Naive thymus-derived CD8-positive, alpha-beta T cell (primary cell): ENCODE measurements at places on chromosomes 12 and 14. TPM values are rescaled to one million over a fixed set of nuclear protein-coding genes. Genes with fewer than 3 reads are reported as not detected.

Gene TIMELESS
- total RNA-seq = 5.5 TPM

Gene KERA
- total RNA-seq = not detected

DNA sequence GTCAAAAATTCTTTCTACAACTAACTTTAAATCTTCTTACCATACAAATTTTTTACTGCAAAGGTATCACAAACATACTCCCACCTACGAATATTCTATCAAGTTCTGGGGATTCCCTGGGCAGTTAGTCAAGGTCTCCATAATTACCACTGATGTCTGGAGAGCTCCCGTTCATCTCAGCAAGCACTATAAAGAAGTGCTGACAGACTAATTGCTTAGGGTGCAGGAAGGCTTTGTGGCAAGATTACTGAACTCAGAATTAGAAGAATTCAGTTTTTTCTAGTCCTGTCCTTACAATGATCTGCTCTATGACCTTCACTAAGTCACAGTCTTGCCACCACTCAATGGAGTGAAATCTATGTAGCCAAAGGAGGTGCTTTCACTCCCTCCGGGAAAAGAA, 61.5 kb downstream of the DUSP16 start:
- DNase-seq = no peak

DNA sequence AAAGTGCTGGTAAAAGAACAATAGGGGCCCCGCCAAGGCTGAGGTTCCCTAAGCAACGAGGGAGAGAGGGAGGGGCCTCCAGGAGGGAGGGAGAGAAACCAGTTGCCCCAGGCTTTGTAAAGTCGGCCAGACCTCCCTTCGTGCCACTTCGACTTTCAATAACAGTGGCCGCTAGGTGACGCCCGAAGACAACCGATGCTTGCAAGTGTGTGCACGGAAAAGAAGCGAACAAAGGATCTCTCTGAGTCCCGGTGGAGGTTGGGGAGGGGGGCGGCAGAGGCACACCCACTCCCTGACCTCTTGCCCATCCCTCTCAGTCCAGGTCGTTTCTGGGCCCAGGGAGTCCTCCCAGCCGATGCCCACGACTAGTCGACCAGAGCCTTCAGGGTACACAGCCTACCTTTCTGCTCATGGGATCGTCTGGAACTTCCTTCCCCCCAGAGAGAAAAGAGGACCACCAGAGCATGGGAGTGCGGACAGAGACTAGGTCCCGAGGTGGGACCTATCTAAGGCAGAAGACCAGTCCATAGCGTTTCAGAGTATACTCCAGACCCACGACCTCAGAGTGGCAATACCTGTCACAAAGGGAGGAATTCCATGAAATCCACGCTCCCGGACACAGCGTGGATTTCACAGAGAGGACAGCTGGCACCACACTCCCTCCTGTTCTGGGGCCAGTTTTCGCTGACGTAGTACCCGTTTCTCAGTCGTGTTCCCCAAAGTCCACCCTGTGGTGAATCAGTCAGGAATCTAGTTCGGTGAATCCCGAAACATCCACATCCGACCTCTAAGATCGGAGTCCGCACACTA, 262.7 kb upstream of the ALG10B start:
- DNase-seq = no peak

Gene KLRF1
- 1.3 TPM for total RNA-seq

DNA sequence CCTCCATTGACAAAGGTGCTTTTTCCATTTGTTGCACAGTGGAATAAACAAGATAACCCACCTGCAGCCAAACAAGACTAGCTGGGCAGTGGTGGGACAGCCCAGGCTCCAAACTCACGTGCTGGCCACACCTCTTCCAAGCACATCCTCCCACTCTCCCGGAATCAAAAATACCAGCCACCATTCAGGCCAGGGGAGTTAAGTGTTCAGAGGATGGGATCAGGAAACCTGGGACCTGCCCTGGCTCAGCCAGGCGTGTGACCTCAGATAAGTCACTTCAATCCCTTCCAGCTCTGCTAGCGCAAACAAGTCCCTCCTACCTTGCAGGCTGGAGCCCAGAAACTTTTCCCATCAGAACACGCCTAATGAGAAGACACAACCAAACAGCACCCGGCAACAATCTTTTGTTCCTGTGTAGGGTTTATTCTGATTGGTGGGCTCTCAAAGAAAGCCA, 43.3 kb downstream of the ACTN1 start:
- DNase-seq = no peak

Gene IL31
- total RNA-seq = not detected

DNA sequence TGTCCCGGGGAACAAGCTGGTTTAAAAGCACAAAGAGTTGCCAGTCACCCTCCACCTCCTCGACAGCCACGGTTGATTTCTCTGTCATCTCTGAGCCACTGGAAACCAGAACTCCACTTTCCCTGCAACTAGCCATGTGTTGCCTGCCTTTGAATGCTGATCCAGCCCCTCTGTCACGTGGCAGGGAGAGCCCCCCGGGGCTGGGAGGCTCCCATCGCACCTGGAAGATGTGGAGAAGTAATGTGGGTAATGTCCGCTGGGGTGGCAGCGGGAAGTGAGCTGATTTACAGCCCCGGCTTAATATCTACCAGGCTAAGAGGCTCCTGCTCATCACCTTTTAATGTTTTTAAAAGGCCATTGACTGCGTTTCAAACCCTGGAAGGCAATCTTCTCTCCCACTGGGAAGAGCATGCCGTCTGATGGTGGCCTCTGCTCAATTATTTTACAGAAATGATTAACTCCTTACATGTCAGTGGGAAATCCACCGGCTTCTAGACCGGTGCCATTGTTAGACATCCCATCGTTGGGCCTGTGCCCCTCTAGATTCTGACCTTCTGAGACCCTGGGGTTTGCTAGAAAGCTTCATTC, 7.4 kb downstream of the PRIMA1 start:
- DNase-seq = no peak

DNA sequence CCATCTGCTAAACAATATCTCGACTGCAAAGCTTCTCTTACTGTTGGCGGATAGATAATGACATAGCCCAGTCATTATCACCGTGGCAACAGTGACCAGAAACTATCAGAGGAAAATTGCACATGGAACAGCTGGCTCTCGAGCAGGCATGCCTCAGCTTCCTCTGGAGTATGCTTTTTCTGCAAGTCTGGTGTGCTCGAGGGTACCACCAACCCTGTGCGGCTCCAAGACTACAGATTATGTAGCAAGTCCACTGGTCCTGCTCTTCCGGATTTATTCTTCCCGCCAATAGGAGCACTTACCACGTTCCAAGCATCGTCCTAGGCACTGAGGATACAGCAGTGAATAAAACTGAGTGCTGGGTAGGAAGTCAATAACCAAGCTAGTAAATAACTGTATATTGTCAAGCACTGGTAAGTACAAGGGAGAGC, 1.4 kb upstream of the GLRX5 start:
- DNase-seq = no peak

Gene FICD
- 5.6 TPM for total RNA-seq

Gene RNF212B
- total RNA-seq = not detected

Gene SDR39U1
- total RNA-seq = 145 TPM

DNA sequence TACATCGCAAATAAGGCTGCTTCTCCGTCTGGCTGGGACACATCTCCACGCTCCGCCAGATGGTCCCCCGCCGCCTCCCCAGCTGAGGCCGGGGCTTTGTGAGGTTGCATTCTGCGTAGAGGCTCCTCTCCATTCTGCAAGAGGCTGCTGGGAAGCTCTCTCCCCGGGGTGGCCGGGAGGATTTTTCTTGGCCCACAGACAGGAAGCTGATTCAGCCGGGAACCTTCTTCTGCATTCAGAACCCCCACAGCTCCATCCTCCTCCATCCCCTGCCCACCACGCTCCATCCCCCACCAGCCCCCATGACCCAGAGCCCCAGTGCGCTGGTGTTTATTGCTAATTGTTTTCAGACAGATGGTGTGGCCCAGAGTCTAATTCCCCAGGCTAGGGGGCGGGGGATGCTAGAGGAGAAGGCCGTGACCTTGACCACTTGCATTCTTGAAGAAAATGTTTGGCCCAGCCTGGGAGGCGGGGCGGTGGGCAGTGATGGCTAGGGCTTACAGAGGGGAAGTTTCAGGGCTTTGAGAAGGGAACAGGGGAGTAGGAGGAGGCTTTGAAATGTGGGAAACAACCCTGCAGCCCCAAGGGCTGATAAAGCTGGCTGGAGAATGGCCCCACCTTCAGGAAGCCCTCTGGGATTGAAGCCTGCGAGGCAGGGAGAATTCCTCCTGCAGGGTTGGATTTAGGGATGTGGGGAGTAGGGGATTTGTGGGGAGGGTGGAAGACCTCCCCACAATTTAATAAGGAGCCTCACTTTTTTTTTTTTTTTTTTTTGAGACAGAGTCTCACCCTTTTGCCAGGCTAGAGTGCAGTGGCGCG, 88.5 kb upstream of the NCOR2 start:
- DNase-seq = no peak

Gene RIPK3
- 35.8 TPM for total RNA-seq

GRCh38 chr12:95633049-95633731, 81.9 kb upstream of the USP44 start:
- DNase-seq = no peak

DNA sequence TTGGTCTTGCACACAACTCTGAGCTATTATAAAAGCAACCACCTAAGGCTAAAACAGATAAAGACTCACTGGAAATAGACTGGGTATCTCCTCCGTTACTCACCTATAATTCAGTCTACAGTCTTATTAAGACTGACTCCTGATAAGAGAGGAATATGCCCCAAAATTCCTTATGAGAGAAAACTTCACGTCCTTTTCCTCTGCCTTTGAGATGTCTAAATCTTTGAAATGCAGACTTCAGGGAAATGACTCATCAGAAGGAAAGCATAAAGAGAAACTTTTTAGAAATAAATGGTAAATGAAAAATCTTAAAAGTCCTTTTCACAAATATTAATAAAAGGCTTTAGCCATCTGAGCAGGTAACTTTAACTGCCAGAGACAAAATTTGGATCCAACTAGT, 187.5 kb upstream of the RTL1 start:
- no peak for DNase-seq

Gene DBX2
- not detected for total RNA-seq

GRCh38 chr12:70244409-70244808, 1.2 kb downstream of the CNOT2 start:
- no peak for DNase-seq
